HFFc6 (cell line): ENCODE measurements at places on chromosomes 12 and 14.

- DNase-seq, result no peak
These were observed 600 bp downstream of the PNN start for GRCh38 chr14:39175445-39176262.

DNA sequence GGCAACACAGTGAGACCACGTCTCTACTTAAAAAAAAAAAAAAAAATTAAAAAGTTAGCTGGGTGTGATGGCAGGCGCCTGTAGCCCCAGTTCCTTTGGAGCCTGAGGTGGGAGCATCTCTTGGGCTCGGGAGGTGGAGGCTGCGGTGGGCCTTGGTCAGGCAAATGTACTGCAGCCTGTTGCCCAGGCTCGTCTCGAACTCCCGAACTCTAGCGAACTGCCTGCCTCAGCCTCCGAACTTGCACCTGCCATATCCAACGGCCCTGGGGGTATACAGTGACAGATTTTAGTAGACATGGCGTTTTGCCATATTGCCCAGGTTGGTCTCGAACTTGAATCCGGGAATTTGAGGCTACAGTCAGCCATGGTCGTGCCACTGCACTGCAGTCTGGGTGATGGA lies 195.4 kb downstream of the ALG10 start:
- DNase-seq, result no peak

DNA sequence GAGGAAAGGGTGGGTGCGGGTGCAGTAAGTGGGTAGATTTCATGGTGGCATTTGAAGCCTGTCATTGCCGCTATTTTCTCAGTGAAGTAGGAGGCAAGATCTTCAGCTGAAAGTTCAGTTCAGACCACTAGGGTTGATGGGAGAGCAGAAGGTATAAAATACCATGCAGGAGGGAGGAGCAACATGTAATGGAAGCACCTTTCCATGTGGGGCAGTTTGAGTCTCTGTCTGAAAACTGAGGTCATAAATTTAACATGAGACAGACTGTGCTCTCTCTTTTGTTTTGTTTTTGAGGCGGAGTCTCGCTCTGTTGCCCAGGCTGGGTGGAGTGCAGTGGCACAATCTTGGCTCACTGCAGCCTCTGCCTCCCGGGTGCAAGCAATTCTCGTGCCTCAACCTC lies 22.7 kb downstream of the LRRC74A start:
- no peak for DNase-seq

- no peak for DNase-seq
These were observed 4.8 kb upstream of the DGLUCY start for GRCh38 chr14:91108941-91109611.

DNA sequence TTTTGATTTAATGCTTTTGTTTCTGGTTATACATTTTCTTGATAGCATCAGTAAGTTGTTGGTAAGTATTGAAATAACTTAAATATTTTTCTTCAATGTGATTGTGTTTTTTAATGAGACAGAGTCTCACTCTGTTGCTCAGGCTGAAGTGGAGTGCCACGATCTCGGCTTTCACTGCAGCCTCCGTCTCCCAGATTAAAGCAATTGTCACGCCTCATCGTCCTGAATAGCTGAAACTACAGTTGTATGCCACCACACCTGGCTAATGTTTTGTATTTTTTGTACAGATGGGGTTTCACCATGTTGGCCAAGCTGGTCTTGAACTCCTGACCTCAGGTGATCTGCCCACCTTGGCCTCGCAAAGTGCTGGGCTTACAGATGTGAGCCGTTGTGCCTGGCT lies 78.8 kb downstream of the FGD4 start:
- no peak for DNase-seq
